Spinal cord (tissue), 10 donors: ENCODE measurements at places on chromosomes 4 and X.

GRCh38 chrX:110317061-110317819 is 645 bp downstream of the AMMECR1 start:
- peak; percentile 38 for DNase-seq

GRCh38 chr4:41360214-41360920 is 103.6 kb downstream of the UCHL1 start:
- no peak for DNase-seq

GRCh38 chrX:30814978-30815377 is 74.1 kb downstream of the TAB3 start:
- no peak for DNase-seq

DNA sequence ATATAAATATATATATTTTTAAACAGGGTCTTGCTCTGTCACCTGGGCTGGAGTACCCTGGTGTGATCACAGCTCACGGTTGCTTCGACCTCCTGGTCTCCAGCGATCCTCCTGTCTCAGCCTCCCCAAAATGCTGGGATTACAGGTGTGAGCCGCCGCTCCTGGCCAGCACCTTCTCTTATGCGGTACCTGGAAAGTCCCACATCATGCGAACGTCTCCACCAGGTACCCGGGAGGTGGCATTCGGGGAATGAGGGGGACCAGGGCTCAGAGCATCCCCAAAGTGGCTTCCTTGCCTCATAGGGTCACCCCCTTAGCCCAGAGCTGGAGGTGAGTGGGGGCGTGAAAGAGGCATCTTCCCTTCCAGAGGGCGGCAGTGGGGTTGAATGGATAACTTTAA is 84.0 kb upstream of the PPP2R3B start:
- DNase-seq: no peak

DNA sequence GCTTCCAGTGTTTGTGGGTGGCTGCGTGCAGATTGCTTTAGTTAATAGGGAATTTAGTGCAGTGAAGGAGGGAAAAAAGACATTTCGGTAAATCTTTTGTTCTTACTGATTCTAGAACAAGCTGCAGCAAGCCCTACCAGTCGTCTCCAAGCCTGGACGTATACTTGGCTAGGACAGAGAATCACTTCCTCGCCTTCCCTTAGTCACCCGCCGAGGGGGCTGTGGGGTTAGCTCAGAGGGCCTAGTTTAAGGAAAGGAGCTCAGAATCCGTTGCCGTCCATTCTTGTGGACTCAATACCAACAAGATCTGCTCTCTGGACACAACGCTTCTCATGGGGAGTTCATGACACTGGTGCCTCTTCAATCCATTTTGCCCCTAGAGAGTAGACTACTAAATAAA is 36.3 kb upstream of the FAT1 start:
- no peak for DNase-seq

DNA sequence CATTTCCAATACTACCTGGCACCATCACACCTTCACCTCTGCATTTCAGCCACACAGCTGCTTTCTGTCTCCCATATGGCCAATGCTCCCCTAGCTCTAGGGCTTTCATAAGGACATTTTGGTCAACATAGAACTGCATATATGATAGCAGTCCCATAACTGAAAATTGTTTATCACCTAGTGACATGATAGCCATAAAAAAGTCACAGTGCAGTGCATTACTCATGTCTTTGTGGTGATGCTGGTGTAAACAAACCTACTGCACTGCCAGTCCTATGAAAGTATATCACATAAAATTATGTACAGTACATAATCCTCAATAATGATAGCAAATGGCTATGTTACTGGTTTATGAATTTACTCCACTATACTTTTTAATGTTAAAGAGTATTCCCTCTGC is 221.0 kb downstream of the NAF1 start:
- DNase-seq: no peak

- no peak for DNase-seq
Observed at GRCh38 chr4:111930659-111931058, 214.6 kb upstream of the FAM241A start.

GRCh38 chr4:40194602-40195161 is 2.1 kb upstream of the RHOH start:
- DNase-seq: no peak

DNA sequence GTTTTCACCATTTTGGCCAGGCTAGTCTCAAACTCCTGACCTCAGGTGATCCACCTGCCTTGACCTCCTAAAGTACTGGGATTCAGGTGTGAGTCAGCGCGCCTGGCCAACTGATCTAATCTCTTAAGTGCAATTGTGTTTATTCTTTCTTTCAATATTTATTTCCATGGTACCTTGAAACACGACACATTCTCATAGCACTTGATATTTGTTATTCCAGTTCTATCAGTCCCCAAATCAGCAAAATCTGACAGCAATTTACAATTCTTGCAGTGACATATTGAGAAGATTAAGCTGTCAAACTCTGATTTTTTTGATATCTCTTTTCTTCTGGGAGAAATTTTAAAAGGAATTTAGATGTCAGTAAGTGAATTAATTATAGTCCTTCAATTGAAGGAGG is 218.1 kb upstream of the FAT4 start:
- DNase-seq: no peak

DNA sequence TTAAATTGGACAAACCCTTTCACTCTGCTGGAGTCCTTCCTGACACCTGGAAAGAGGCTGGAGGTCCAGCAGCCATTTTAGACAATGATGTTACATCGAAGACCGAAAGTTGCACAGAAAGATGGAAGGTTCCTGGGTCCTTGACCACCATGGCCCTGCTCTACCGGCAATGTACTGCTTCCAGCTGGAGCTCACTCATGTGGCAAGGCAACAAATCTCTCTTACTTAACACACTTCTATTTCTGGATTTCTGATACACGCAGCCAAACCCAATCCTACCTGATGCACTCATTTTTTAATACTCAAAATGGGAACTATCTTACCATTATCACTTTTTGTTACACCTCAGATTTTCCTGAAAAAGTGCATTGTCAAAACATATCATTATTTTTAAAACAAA is 33.1 kb downstream of the DMD start:
- DNase-seq: no peak

- no peak for DNase-seq
Observed at GRCh38 chr4:2510351-2511259, 25.8 kb upstream of the FAM193A start.

GRCh38 chr4:121873604-121874003 is 3.3 kb upstream of the BBS7 start:
- no peak for DNase-seq

DNA sequence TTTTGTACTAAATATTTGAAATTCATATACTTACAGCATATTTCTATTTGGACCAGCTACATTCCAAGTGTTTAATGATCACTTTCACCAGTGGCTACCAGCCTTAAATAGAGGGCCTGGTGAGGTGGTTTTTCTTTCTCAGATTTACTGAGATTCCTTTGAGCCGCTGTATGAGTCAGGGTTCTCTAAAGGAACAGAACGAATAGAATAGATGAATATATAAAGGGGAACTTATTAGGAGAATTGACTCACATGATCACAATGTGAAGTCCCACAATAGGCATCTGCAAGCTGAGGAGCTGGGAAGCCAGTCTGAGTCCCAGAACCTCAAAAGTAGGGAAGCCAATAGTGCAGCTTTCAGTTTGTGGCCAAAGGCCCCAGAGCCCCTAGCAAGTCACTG is 146.2 kb upstream of the TLL1 start:
- no peak for DNase-seq

GRCh38 chr4:147913137-147913536 is 181.2 kb downstream of the ARHGAP10 start:
- no peak for DNase-seq

- DNase-seq: no peak
Observed at GRCh38 chr4:5212255-5213013, 161.2 kb downstream of the STK32B start.

DNA sequence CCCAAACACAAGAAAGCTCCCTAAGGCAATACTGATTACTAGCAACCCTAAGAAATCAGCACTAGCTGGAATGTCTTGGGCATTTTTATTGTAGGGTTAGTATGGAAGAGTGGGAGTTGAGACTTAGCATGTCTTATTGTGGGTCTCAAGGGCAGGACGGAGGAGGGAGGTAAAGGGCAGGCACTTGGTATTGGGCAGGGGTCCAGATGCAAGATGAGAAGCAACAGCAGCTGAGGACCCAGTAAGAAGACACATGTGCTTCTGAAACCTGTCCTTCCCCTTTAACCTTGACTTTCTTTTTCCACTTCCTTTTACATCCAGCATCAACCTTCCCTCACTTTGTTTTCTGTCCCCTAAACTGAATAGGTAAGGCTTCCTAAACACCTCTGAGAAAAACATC is 37.4 kb downstream of the LARP7 start:
- DNase-seq: no peak

GRCh38 chr4:76831711-76832373 is 66.1 kb downstream of the SOWAHB start:
- no peak for DNase-seq

DNA sequence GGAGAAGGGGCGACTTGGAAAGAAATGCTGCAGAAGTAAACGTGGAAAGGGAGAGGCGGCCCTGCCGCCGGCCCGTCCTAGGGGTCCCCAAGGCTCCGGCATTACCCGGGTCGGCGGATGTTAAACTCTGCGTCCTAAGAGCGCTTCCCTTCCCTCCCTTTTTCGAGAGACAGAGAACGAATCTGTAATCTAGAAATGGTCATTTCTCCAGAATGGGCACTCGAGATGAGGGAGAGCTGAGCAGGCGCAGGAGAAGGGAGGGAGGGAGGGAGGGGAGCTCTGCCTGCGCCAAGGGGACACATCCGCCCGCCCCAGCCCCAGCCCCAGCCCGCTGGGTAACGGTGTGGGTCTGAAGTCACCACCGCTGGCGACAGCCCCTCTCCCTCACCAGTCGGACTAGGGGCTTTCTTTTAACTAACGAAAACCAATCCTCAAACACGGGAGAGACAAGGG is 1.7 kb downstream of the HCFC1 start:
- no peak for DNase-seq

- DNase-seq: no peak
Observed at GRCh38 chr4:2277956-2278355, 16.0 kb upstream of the MXD4 start.

- no peak for DNase-seq
Observed at GRCh38 chrX:67555578-67556203, 11.9 kb downstream of the AR start.

- DNase-seq: no peak
Observed at GRCh38 chr4:146073517-146073916, 102.0 kb upstream of the LSM6 start.

- DNase-seq: no peak
Observed at GRCh38 chr4:144681806-144682205, 35.9 kb downstream of the HHIP start.

GRCh38 chr4:47213971-47214370 is 182.6 kb downstream of the GABRB1 start:
- no peak for DNase-seq

DNA sequence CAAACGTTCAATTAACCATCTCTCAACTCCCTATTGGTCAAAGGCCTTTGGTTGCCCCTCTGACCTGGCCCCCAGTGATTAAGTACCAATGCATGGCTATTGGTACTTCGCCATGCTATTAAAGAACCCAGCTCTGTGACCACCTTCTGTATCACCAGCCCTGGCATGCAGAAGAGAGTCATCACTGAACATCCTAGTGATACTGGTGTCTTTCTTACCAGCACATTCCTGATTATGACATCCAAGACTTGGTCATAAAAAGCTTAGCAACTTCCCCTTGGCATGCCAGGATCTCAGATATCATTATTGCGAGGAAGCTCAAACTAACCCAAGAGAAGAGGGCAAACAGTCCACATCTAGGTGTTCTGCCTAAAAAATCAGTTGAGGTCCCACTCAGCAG is 122.3 kb upstream of the OTUD4 start:
- no peak for DNase-seq

DNA sequence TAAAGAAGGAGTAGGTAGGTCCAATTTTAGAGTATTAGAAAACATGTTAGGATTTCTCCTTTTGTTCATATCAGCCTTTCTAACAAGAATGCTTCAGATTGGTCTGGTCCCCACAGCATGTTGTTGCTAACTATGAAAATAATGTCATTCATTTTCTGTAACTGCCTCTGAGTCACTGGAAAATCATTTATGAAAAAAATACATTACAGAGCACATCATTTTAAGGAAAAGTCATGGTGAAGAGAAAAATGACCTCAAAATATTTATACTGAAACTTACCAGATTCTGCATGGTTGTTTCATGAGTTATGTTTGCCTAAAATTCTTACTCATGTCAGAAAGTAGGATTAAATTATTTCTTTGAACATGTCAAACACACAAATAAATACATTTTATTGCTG is 35.2 kb downstream of the DTHD1 start:
- no peak for DNase-seq

- DNase-seq: peak; percentile 7
Observed at GRCh38 chrX:129777218-129778030, 2.3 kb upstream of the SASH3 start.

DNA sequence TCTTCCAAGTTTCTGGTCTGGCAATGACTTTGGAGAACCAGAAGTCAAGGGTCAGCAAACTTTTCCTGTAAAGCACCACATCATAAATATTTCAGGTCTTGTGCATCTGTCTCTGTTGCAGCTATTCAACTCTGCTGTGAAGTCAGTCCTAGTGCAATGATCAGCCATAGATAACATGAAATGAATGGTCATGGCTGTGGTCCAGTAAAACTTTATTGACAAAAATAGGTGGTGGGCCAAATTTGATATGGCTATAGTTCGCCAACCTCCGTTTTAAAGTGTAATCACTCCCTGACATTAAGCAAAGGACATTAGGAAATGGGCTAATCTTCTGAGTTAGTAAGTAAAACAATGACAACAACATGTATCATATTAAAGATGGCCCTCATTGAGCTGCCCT is 20.8 kb upstream of the SEL1L3 start:
- no peak for DNase-seq

DNA sequence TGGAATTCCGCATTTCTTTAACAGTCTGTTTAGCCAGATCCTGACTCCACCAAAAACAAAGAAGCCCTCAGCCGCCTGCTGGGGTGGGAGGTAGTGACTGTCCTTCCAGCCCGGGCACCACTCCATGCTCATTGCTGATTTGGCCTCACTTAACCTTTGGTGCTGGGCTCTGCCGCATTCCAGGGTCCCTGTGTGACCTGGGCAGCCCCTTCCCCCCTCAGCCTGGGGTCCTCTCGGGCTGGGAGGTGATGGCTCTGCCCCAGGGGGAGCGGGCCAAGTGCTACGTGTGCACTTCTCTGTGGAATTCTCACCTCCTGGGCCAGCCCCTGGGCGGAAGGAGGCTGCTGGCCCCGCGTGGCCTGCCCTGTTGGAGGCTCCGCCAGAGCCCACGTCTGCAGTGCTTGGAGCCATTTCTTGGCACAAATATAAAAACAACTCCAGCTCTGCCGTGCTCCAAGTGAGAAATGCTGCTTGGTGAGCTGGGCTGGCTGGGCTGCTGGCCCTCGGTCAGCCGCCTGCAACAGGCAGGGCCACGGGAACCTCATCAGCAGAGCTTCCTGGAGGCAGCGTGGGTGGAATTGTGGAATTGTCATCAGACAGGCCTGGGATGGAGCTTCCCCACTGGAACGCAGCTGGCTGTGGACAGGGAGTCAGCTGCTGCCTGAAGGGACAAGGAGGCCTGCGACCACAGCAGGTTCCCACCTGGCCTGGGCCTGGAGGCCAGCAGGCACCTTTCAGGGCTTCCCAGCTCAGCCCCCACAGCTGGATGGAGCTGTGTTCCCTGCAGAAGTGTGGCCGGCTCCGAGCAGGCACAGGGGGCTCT is 66.0 kb downstream of the TRMT44 start:
- DNase-seq: peak; percentile 18
